ENCODE measurements at places on chromosomes 11 and 22.

DNA sequence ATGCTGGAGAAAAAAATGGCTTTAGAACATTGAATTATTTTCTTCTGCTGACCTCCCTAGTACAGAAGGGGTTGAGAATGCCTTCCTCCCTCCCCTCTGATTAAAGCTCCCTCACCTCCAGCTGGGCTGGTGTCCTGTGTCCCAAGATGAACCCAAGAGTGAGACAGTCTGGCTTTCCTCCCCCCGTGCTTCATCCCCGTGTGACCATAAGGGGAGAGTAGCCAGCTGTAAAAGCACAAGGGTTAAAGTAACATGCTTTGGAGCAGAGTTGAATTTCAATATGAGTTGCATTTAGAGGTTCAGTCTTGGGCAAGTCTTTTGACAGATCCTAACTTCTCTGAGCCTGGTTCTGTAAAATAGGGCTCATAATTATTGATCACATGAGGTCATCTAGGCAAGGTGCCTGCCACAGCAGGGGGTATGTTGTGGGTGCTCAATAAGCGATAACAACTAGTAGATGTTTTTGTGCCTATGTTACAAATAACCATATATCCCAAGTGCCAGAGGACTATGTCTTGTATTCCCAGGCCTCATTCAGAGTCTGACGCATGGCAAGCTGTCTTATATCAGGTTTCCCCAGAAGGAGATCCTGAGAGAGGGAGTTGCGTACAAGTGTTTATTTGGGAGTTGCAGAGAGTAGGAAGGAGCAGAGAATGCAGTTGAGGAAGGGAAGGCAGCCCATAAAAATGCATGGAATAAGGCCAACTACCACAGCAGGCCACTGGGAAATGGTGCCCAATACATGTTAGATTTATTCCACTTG, 4.1 kb downstream of the PRG2 start:
- DNase-seq, result no peak

DNA sequence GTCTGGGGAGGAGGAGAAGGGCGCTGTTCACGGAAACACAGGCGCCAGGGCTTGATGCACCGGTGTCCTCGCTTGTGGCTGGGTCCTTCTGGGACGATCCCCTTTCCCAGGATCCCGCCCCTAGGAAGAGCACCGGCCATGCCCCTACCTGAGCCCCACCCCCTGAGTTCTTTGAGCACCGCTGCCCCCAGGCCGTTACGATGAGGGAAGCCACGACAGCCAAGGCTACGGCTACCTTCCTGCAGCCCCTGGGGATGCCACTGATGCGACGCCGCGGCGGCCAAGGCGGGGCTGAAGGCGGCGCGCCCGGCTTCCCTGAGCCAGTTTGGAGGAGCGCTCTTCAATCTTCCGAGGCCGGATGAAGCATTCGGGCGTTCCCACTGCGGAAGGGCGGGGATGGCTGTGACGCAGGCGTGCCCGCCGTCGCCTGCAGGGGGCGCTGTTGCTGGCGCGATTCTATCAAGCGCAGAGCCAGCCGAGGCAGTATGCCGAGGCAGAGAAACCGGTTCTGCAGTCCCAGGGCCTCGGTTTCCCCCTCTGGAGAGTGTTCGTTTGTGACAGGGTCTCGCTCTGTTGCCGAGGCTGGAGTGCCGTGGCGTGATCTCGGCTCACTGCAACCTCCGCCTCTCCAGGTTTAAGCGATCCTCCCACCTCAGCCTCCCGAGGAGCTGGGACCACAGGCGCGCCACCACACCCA, 9.7 kb upstream of the NEFH start:
- DNase-seq, result no peak

- no peak for DNase-seq
Observed at GRCh38 chr11:86745571-86745970, 54.8 kb upstream of the PRSS23 start.

DNA sequence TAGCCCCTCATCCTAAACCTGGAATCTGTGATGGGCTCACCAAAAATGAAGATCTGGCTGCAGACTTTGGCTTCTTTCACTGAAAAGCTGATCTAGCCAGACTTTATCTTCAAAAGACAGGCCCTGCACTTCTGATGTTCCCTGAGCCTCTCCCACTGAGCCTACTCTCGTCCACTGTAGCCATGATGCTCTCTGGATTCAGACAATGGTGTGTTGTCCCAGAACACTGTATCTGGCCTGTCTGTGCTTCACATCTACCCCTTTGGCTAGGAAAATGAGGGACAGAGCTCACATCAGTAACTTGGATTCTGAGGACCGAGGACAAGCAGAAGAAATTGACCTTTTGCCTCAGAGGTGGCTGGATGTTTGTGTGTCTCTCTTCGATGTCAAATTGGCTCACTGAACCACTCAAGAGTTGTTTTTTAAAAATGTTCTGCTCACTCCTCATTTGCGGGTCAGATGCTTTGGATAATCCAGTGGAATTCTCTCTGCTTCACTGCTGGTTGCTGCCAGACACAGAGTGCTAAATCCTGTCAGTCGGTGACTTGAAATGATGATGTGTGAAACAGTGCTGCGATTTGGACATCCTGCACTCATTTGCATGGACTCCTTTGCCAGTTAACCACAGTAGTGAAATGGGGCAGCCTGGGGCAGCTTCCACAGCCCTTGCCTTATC, 67.5 kb downstream of the ARFGAP2 start:
- no peak for DNase-seq

GRCh38 chr11:18322818-18323570, 627 bp downstream of the GTF2H1 start:
- no peak for DNase-seq

GRCh38 chr11:80515097-80515496, 1074.3 kb upstream of the TENM4 start:
- no peak for DNase-seq

GRCh38 chr22:37337204-37337943, 55.1 kb downstream of the CYTH4 start:
- no peak for DNase-seq

- no peak for DNase-seq
Observed at GRCh38 chr11:63505857-63506528, at the start of gene LGALS12. TSS of gene LGALS12 (plus strand) at chr11:63506084. CDS start at chr11:63506459, 375 bp downstream.

DNA sequence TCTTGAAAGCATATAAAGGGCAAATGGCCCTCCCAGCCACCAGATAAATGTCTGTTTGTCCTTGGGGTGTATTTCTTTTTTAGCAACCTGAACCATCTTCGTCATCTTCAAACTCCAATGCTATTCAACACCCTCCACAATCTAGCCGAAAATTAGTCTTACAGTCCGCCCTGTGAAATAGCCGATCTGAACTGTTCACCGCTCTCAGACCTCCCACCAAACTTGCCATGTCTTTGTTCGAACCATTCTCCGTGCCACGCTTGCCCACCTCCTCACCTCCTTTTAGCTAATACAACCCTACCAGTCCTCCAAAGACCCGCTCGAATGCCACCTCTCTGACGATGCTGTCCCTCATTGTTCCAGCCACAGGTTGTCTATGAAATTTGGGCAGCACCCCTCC, 46.0 kb downstream of the SC5D start:
- DNase-seq, result no peak

DNA sequence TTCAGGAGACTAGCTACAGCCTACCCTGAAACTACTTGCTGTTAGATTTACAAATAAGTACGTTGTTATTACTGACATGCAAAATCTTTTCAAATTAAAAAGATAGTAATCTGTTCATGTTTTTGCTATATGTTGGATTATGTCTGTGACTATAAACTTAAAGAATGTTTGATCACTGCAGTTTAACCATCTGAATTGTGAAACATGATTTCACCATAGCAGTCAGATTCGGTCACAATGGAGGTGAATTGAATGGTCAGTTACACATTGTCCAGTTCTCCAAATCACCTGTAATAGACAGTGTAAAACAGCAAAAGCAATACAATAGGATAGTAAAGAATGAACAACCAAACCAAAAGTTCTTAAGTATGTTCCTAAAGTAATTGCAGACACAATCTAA, 43.3 kb downstream of the CCDC83 start:
- DNase-seq, result no peak

DNA sequence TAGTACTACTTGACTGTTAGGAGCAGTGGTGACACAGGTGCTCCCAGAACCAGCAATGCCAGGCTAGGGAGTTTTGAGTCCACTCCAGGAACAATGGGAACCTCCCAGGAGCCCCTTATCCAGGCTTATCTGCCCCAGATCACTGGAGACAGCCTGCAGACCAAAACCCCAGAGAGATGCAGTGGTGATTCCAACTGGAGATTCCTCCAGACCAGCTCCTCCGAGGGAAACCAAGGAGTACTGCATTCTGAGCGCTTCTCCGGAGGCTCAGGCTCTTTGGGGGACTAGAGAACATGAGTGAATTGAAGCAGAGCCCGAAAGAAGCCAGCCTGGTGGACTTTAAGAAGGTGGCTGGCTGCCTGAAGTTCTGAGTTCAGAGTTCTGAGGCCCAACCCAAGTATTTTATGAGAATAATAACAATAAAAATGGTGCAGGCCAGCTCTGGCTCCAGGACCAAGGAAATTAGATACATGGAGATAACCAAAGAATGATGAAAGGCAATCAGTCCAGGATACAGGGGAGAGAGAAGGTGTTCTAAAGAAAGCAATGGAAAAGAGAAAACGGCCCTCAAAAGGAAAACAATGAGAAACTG, 1.3 kb upstream of the TMEM25 start:
- no peak for DNase-seq

DNA sequence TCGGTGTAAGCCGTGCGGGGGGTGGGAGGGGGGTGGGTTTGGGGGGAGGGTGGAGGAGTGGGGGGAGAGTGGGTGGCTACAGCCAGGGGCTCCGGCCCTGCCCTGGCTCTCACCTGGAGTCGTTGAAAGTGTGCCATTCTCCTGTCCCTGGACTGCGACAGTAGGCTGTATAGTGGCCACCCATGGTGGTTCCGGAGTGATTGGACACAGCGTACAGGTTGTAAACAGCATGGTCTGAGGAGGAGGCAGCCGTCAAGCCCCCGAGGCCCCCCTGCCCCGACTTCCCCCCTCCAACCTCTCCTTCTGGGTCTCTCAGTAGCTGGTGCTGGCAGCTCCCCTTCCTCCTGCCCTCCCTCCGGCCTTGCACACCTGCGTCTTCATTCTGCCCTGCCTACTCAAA, 10.6 kb upstream of the MFRP start:
- no peak for DNase-seq

- DNase-seq, result no peak
Observed at GRCh38 chr11:88555829-88556202, 218.3 kb upstream of the CTSC start.

DNA sequence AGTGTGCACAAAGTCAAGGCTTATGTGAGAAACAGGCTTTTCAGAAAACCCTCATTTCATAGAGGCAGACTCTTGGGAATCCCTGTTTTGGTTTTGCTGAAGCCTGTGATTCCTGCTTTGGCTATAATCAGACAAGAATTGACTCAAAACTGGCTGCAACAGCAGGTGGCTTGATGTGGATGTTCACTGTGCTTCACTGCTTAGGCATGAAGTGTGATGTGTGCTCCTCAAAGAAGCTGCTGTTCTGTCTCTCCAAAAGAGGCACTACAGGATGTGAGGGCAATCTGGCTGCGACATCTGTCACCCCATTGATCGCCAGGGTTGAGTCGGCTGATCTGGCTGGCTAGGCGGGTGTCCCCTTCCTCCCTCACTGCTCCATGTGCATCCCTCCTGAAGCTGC, 103.5 kb downstream of the C11orf58 start:
- DNase-seq, result no peak

DNA sequence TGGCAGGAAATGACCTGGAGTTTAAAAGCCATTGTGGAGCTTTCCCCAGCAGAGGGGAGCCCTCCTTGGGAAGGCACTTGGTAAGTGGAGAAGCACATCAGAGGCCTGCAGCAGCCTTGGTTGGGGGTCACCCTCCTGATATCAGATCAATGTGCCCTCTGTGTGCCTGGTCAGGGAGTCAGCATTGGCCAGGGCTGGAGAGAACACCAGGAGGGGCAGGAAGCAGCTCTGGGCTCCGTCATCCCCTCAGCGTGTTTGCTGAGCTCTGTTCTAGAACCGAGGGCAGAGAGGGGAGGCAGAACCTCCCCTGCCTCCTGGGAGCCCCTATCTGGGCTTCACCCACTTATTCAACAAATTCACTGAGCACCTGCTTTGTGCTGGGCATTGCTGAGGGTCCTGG, 846.0 kb downstream of the TBC1D22A start:
- no peak for DNase-seq

DNA sequence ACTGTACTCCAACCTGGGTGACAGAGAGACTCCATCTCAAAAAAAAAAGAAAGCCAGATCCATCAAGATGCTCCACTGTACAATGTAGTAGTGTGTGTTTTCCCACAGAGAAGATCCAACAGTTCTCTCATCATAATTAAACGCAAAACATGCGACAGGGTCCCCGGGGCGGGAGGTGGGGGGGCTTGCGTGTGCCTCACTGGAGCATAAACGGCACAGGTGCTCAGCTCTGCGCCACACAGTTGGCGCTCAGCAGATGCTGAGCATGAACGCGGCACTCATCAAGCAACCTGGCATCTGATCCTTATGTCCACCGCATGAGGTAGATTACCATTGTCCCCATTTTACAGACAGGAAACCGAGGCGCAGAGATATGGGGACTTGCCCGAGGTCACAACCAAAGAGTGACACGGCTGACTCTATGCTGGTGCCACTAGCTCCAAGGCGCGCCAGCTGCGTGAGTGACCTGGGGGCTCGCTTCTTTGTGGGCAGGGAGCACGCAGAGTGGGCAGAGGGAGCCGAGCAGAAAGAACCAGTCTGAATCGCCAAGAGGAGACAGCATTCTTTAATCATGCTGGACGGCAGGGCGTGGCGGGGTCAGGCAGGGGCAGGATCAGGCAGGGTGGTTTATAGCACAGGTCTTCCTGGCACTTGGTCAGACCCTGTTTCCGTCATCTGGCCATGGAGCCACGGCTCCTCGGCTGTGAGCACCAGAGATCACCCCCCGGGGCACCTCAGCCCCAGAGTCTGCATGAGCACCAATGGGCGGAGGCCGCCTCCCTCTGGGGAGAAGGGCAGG, 8.2 kb downstream of the C1QTNF6 start:
- DNase-seq, result no peak

DNA sequence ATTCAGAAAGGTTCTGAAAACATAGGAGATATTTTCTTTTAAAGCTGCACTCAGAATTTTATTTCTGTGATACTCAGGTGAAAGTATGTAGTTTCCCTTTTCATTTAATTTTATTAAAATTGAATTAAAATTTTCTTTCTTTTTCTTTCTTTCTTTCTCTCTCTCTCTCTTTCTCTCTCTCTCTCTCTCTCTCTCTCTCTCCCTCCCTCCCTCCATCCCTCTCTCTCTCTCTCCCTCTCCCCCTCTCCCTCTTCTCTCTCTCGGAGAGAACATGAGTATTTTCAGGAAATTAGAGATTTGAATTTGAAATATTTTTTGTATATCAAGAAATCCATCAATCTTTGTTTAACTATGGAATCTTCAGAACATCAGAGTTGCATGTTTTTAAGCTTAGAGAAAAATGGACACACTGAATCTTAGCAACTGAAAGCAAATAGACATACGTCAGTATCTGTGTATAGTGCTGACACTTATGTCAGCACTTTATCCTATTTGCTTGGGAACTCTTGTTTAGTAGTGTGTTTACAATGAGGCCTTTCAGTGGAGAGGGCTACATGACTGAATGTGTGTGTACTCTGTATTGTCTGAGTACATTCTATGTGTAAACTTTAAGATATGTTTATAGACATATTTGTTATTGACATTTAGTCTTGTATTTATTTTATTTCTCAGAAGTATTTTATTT, 44.5 kb downstream of the PDE3B start:
- no peak for DNase-seq

Measured in AG09319 (cell line).